Vagina (tissue), 2 donors: ENCODE measurements at places on chromosomes 5 and 9.
A peak's percentile ranks its signal among the peaks of the same experiment; 100 is the strongest.

- H3K36me3 ChIP-seq = no peaks in the 10 kb centered on the region
- peaks cover 3% of the 10 kb centered on the region for H3K27me3 ChIP-seq
- no peak overlapping the region for H3K27ac ChIP-seq
- H3K4me1 ChIP-seq = peaks cover 20% of the 10 kb centered on the region
- H3K4me3 ChIP-seq = peak overlapping the region; percentile 48
- DNase-seq = no peak
Measured at GRCh38 chr9:136713550-136713949, 1.2 kb downstream of the DIPK1B start.

DNA sequence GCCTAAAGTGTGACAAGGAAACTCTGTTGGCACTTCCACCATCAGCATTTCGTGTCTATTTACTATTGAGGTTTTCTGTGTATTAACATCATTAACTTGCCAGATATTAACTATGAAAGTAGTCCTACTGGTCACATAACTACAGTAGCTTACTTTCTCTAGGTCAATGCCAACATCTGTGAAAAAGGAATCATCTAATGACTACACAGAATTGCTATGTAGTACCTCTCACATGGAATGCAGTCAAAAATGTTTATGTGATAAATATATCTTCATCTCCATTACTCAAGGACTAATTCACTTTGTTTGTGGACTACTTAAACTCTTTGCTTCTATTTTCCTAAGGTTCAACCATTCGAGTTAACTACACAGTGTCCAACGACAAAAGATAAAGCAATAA, 2.1 kb downstream of the SCAI start:
- H3K27me3 ChIP-seq = no peaks in the 10 kb centered on the region
- no peak overlapping the region for H3K27ac ChIP-seq
- H3K4me1 ChIP-seq = peaks cover 14% of the 10 kb centered on the region
- H3K36me3 ChIP-seq = no peaks in the 10 kb centered on the region
- no peak for DNase-seq

DNA sequence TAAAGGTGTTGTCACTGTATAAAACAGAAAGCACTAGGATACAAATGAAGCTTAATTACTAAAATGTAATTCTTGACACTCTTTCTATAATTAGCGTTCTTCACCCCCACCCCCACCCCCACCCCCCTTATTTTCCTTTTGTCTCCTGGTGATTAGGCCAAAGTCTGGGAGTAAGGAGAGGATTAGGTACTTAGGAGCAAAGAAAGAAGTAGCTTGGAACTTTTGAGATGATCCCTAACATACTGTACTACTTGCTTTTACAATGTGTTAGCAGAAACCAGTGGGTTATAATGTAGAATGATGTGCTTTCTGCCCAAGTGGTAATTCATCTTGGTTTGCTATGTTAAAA, 43.8 kb downstream of the NDFIP1 start:
- H3K4me3 ChIP-seq = no peak overlapping the region
- DNase-seq = no peak
- no peaks in the 10 kb centered on the region for H3K36me3 ChIP-seq

DNA sequence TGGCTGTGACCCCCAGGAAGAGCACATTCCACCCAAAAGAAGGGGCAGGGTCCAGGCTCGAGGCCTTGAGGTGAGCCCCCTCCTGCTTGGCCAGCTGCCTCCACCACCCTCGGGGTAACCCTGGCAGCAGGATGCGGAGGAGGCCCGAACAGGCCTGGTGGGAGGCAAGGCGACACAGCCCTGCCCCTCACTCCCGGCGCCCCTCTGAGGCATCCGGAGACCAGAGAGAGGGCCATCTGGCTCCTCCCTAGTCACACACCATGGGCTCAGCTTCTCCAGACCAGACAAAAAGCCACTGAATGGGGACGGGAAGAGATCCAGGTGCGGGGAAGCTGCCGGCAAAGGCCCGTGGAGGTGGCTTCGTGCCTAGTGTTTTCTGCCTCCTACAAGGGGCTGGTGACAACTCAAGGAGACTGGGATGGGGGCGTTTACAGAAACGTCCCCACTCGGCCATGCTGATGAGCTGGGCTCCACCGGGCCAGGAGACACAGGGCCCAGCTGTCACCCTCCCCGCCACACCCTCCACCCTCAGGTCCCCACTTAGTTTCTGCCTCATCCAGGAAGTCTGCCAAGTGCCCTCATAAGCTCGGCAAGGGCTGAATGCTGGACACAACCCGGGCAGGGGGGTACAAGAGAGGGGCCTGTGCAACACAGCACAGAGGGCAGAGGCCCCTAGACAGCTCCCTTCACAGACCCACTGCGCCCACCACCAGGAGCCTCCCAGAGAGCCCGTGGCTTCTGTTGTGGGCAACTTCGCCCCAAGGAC, 41.9 kb downstream of the NACC2 start:
- H3K4me1 ChIP-seq = peaks cover 44% of the 10 kb centered on the region
- no peaks in the 10 kb centered on the region for H3K36me3 ChIP-seq
- H3K27me3 ChIP-seq = no peaks in the 10 kb centered on the region
- H3K27ac ChIP-seq = no peak overlapping the region

DNA sequence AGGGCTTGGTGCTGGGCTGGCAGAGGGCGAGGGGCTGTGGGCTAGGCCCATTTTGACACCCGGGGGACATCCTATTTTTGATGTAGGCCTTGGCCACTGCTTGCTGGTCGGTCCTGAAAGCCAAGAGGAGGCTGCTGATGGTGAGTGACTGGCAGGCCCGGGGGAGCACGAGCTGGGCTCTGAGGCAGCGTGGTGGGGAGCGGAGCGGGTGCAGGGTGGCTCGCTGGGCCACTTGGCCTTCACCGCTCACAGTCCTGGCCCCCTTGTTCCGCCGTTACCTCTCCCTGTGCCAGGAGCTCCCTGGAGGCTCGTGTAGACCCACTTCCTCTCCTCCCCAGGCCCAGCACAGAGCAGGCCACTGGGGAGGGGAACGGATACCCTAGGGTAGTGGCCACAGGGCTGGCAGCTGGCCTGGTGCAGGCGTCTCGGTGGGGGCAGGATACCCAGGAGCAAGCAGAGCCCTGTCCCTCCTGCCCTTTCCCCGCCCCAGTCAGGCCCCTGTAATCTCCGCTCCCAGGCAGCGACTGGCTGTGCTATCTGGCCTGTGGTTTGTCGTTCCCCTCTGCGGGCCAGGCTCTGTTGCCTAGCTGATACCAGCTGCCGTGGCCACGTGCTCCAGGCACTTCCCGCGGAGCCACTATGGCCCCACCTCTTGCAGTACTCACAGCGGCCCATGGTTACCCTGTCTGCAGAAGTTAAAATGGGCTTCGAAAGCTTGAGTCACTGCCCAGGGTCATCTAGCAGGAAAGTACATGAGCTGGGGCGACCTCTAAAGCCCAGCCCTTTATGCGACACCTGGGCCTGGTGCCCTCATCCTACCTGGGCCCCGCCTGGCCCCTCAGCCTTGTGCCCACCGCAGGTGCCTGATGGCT, 11.7 kb upstream of the DOLPP1 start:
- no peaks in the 10 kb centered on the region for H3K4me1 ChIP-seq
- H3K36me3 ChIP-seq = peaks cover 41% of the 10 kb centered on the region
- no peaks in the 10 kb centered on the region for H3K27me3 ChIP-seq
- no peak overlapping the region for H3K27ac ChIP-seq

- no peaks in the 10 kb centered on the region for H3K36me3 ChIP-seq
- no peak overlapping the region for H3K4me3 ChIP-seq
- H3K27me3 ChIP-seq = no peaks in the 10 kb centered on the region
- H3K27ac ChIP-seq = no peak overlapping the region
- peaks cover 4% of the 10 kb centered on the region for H3K4me1 ChIP-seq
- no peak for DNase-seq
Measured at GRCh38 chr9:90029996-90030395, 425.2 kb downstream of the GADD45G start.

- no peaks in the 10 kb centered on the region for H3K36me3 ChIP-seq
- peaks cover 52% of the 10 kb centered on the region for H3K4me1 ChIP-seq
Measured at GRCh38 chr9:97993000-97993399, 9.9 kb downstream of the ANP32B start.

- no peaks in the 10 kb centered on the region for H3K4me1 ChIP-seq
- no peak overlapping the region for H3K4me3 ChIP-seq
- H3K27me3 ChIP-seq = no peaks in the 10 kb centered on the region
- DNase-seq = no peak
- no peaks in the 10 kb centered on the region for H3K36me3 ChIP-seq
- H3K27ac ChIP-seq = no peak overlapping the region
Measured at GRCh38 chr5:168428552-168428951, 57.7 kb upstream of the RARS1 start.

DNA sequence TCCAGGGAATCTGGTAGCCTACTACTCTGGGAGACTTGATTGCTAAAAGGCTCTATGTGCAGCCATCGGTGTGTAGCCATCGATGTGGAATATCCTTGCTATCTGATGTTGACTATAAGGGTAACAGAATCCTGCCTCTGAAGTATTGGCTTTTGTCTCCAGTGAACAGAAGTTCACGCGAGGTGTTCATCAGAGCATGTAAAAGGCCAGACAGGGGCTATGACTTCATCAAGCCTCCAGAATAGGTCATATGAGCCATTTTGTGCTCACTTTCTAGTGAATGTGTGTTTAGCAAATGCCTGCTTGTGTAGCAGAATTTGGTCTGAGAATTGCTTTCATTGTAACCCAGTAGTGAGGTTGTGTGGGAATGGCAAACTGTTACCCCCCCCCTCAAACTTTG, 66.8 kb upstream of the RAD23B start:
- no peaks in the 10 kb centered on the region for H3K27me3 ChIP-seq
- no peaks in the 10 kb centered on the region for H3K4me1 ChIP-seq
- no peak for DNase-seq
- no peaks in the 10 kb centered on the region for H3K36me3 ChIP-seq
- no peak overlapping the region for H3K4me3 ChIP-seq
- no peak overlapping the region for H3K27ac ChIP-seq

DNA sequence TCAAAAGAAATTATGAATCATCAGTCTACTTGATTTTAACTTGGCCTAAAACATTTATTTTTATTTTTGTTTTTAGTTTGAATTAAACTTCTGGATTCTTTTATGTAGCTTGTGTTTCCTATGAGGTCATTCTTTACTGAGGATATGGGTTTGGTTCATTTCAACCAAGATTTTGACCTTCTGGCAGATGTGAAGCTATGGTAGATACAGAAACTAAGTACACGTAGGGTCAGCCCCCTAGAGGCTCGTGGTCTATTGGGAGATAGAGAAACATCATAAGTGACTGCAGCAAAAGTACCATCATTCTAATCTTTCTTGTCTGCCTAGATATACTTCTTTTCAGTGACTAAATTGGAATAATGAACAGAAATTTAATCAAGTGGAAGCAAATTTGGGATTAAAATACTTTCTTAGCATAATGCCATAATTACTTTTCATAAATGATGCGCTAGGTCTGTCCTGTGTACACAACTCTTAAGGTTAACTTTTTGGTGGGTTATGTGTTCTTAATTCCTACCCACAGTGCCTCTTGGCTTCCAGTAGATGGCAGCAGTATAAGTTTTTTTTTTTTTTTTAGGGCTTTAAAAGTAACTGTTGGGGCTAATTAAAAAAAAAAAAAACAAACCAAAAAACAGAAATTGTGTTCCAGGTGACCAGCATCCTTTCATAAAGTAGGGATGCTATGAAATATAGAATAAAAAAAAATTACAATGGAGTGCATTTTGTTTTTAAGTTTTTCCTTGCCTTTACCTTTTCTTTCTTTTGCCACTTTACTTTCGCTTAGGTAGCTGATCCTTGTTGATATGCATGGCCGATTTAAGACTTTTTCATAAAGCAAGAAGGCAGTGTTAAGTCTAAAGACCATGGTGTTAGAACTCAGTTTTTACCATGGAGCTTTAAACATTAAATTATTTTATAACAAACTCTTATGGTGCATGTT, 49.9 kb downstream of the LRRTM2 start:
- peak overlapping the region; percentile 47 for H3K27ac ChIP-seq
- DNase-seq = no peak
- peaks cover 23% of the 10 kb centered on the region for H3K36me3 ChIP-seq
- H3K4me1 ChIP-seq = peaks cover 23% of the 10 kb centered on the region

GRCh38 chr5:92979716-92980115, 601.3 kb downstream of the NR2F1-AS1 start:
- H3K4me1 ChIP-seq = no peaks in the 10 kb centered on the region
- no peak overlapping the region for H3K27ac ChIP-seq
- no peak overlapping the region for H3K4me3 ChIP-seq

GRCh38 chr5:58746321-58746720, 163.4 kb downstream of the RAB3C start:
- DNase-seq = no peak
- no peak overlapping the region for H3K27ac ChIP-seq
- H3K4me1 ChIP-seq = no peaks in the 10 kb centered on the region
- no peaks in the 10 kb centered on the region for H3K27me3 ChIP-seq
- no peak overlapping the region for H3K4me3 ChIP-seq

DNA sequence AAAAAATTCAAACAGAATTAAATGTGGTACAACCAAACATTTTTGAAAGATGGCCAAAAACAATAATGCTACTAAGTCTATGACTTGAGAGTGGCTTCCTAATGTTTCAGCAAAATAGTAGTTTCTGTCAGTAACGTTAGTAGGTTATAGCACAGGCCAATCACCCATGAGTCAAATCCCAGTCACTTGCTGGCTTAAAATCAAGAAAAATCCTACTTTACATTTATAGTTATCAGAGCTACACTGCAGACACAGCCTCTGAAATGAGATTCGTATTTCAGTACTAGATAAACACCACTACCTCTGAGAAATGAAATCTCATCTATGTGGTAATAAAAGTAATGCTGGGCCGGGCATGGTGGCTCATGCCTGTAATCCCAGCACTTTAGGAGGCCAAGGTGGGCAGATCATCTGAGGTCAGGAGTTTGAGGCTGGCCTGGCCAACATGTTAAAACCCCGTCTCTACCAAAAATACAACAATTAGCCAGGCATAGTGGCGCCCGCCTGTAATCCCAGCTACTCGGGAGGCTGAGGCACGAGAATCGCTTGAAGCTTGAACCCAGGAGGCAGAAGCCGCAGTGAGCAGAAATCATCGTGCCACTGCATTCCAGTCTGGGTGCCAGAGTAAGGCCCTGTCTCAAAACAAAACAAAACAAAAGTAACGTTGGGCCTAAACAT, 6.1 kb downstream of the ZDHHC21 start:
- peaks cover 19% of the 10 kb centered on the region for H3K4me1 ChIP-seq
- no peaks in the 10 kb centered on the region for H3K27me3 ChIP-seq
- H3K4me3 ChIP-seq = no peak overlapping the region
- DNase-seq = no peak
- no peak overlapping the region for H3K27ac ChIP-seq

GRCh38 chr9:95648225-95648624, 131.5 kb upstream of the PTCH1 start:
- DNase-seq = peak; percentile 25
- no peak overlapping the region for H3K4me3 ChIP-seq
- no peaks in the 10 kb centered on the region for H3K27me3 ChIP-seq

DNA sequence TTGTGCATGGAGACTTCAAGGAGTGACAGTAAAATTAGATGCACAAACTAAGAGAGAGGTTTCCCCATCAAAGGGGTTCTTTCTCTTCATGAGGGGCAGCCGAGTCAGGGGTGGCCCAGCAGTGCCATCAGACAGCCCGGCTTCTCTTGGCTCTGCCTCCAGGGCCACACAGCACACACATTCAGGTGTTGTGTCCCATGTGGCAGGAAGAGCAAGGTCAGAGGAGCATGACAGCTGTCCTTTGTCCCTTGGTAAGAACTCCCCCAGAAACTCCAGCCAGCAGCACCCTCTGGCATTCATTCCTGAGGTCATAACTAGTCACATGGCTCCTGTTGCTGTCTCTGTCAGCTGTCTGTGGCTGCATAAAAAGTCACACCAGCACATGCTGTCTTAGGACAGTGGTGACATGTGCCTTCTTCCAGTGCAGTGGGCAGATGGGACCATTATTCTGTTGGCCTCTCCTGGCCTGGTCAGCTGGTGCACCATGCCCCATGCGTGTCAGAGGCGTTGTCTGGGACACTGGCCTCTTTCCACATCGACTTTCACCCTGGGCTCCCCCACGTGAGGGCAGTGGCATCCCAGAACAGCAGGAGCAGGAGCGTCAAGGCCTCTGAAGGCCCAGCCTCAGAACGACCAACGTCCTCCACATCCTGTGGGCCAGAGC, 78.4 kb upstream of the OTULINL start:
- DNase-seq = no peak
- H3K27me3 ChIP-seq = no peaks in the 10 kb centered on the region
- H3K4me3 ChIP-seq = no peak overlapping the region
- H3K4me1 ChIP-seq = no peaks in the 10 kb centered on the region
- H3K27ac ChIP-seq = no peak overlapping the region
- H3K36me3 ChIP-seq = peaks cover 55% of the 10 kb centered on the region
